ENCODE measurements at places on chromosomes 4 and X.

GRCh38 chrX:79556800-79557199, 189.7 kb upstream of the ITM2A start:
- DNase-seq: no peak

GRCh38 chrX:70969635-70970481, 39.0 kb upstream of the SLC7A3 start:
- no peak for DNase-seq

DNA sequence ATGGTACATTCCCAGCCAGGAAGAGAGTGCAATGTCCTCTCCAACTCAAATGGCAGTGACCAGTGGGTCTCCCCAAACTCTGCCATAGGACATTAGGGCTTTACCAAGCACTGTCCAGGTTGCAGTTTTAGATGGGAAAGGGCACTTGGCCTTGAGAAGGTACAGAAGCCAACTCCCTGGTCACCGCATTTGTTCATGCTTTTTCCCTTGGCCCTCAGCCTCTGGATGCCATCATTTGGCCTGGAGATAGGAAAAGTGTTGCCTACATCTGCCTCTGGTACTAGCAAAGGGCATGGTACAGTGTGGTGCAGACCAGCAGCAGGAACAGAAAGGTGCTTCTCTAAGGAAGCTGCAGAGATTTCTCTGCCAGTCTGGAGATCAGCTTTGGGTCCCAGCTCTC, 93.8 kb downstream of the MAMLD1 start:
- no peak for DNase-seq

DNA sequence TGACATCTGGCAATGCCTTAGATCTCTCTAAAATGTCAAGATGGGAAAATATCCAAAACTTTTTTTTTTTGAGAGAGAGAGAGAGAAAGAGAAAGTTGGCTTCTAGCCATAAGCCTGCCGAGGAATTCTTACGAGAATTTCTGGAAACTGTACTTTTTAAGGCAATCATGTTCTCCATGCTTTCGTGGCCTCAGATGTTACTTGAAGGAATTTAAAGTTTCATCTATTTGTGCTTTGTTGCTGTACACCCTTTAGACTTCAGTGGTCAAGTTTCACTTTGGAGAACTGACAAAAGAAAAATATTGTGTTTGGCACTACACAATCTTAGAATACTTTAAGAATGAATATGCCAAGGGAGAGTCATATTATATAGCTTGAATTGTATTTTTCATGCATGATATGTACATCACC, 53.9 kb downstream of the FAT4 start:
- DNase-seq: no peak

- DNase-seq: no peak
Measured at GRCh38 chr4:189940178-189941004, at the start of gene FRG1. Gene FRG1 (plus strand): TSS chr4:189940872. CDS start chr4:189941010, 138 bp downstream.

All from NCI-H2081 treated with DMSO at 0.1 percent for 48 hours (cell line).